NCI-H526 treated with DMSO at 0.1 percent for 48 hours (cell line): ENCODE measurements at places on chromosomes 7 and 10.

DNA sequence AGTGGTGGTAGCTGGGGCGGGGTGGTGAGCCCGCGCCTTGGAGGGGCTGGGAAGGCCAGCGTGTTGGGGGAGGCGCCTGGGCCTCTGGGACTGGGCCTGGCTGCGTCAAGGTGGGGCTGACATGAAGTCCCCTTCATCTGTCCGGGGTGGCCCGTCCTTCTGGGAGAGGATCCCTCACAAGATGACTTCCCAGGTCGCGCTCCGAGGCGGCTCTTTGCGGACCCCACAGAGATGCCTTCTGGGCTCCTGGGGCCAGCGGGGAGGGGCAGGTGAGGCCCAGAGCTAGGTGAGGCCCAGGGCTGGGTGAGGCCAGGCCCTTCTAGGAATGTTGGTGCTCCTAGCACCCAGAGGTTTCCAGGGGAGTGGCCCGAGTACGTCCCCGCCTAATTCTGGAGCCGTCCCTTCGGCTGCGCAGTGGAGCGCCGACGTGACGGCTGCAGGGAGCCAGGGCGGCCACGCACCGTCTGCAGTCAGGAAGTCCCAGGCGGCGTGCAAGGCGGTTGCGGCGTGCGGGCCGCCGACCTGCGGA is 58.2 kb upstream of the NUPR2 start:
- DNase-seq = no peak

- no peak for DNase-seq
Observed at GRCh38 chr10:127195041-127195506, 1.3 kb downstream of the INSYN2A start.

GRCh38 chr7:552868-553635 is 33.4 kb upstream of the PDGFA start:
- DNase-seq = no peak

GRCh38 chr7:120475994-120476393 is 203.0 kb downstream of the KCND2 start:
- DNase-seq = no peak

DNA sequence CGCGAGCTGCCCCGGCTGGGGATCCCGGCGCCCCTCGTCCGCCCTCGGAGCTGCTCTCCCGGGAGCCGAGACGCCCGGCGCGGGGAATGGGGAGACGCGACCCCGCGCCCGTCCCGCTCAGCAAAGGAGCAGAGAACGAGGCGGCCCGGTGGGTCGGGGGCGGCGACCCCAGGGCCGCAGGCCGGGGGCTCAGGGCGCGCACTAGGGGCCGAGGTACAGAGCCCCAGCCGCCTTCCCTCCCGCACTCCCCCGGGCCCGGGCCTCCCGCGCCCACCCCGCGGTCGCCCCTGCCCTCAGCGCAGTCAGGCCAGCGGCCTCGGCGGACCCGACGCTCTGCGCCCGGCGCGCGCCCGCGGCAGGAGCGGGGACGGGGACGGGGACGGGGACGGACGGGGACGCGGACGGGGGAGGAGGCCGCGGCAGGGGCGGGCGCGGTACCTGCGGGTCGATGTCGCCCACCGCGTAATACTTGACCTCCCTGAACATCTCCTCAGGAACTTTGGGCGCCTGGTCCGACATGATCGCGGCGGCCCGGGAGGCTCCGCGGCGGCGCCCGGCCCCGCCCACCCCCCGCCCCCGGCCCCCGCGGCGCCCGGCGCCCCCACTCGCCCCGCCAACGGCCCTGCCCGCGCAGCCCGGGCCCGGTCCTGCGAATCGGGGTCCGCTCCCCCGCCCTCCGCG is 373 bp downstream of the PAXIP1 start:
- DNase-seq = peak; percentile 71

DNA sequence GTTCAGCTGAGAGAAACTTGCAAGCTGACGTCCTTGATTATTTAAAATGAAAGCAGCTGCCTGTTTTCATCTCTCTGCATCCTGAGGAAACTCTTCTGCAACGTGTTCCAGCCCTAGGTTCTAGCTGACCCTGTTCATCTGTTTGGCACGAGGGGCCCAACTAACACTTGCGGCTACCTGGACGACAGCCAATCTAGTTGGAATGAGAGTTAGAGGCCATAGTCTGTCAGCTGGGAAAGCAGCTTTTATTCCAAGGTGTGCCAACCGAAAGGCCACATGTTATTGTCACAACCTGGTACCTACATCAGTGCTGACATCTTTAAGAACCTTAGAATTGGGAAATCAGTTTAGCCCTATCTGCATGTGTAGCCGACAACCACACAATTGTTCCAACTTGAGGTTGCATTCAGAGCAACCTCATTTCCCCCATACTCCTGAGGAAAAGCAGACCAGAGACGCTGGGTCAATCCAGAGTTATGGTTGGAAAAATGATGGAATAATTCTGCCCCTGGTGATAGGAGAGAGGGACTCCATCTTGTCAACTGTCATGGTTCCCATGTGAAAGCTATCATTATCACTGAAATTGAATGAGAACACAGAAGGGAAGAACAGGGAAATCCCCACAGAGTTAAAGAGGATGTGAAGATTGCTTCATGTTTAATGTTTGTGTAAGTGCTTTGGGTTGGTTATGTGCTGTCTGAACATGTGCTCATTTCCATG is 121.6 kb downstream of the EGFR start:
- no peak for DNase-seq

DNA sequence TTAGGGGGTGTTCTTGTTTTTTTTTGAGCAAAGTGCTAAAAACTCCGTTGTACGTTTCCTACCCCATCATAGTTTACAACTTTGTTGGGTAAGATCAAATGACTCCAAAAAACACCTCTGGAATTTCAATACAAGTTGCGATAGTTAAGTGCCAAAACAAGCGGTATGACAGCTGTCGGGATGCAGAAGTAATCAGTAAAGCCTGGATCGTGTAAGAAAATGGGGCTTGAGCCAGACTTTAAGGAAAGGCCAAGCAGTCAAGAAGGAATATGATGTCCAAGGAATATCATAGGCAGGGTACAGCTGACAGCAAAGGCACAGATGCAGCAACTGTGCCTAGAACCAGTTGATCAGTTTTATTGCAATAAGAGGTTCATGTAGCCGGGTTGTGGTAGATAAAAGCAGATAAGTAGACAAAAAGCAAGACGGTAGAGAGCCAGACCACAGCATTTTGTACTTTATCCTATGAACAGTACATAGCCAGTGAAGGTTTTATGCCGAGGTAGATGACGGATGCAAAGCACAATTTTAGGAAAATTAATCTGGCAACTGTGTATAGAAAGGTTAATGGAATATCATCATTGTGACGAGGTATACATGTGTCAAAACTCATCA is 45.5 kb downstream of the UBE2H start:
- no peak for DNase-seq

- no peak for DNase-seq
Observed at GRCh38 chr10:8455181-8455580, 400.7 kb downstream of the GATA3 start.

GRCh38 chr10:105598207-105598606 is 957.1 kb downstream of the SORCS3 start:
- no peak for DNase-seq

DNA sequence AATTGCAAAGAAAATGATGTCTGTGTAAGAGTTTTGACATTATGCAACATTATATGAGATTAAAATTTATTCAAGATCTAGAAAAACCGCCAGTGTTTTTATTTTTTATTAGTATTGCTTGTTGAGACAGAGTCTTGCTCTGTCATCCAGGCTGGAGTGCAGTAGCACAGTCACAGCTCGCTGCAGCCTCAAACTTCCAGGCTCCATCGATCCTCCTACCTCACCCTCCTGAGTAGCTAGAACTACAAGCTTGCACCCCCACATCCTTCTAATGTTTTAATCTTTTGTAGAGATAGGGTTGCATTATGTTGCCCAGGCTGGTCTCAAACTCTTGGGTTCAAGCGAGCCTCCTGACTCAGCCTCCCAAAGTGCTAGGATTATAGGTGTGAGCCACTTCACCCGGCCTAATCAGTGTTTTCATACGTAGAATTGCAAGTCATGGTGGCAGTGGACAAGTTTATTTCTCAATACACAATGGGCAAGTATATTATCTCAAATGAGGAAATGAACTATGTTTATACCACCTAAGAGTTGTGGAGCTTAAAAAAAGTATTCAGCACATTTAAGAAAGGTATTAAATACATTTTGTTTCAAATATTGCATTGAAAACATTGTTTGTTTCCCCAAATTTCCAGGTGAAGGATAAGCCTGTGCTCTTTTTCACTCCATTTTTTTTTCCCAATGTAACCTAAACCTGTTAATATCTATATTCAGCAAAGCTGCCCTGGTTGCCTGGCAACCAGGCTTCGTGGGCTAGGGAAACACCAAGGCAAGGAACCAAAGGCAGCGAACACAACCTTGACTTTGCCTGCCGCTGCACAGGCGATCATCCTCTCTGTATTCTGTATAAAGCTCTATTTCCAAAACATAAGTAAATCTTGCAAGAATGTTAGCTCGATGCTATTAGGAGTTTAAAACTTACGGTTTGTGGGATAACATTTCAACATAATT is 163.9 kb downstream of the CACNB2 start:
- DNase-seq = no peak

DNA sequence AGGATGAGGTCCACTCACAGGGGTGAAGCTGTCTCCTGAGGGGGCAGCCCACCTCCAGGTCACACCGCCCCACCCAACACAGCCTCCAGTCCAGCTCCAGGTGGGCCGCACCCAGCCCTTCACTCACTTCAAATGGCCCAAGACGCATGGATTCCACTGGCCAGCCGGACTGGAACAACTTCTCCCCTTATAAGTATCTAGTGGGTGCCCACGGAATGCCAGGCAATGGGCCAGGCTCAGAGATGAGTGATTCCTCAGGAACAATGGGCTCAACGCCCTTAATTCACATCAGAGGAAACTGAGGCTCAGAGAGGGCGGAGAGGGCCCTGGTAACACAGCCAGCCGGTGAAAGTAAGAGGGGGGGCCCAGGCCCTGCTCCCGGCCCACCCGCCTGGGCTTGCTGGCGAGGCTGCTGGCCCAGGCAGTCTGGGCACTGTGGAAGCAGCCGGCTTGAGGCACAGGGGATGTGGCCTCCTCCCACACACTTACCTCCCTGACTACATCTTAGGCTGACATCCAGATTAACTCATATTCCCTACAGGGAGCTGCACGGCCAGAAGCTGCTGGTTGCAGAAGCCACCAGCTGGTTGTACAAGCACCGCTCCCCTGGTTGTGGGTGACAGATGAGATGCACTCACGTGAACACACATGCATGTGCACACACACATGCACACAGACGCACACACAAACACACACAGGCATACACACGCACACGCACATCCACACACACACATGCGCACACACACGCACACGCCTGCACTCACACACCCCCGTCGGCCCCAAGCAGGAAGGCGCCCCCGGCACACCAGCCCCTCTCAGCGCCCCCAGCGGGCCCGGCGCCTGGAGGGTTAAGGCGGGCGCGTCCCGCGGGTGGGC is 1.0 kb upstream of the FAM20C start:
- no peak for DNase-seq

DNA sequence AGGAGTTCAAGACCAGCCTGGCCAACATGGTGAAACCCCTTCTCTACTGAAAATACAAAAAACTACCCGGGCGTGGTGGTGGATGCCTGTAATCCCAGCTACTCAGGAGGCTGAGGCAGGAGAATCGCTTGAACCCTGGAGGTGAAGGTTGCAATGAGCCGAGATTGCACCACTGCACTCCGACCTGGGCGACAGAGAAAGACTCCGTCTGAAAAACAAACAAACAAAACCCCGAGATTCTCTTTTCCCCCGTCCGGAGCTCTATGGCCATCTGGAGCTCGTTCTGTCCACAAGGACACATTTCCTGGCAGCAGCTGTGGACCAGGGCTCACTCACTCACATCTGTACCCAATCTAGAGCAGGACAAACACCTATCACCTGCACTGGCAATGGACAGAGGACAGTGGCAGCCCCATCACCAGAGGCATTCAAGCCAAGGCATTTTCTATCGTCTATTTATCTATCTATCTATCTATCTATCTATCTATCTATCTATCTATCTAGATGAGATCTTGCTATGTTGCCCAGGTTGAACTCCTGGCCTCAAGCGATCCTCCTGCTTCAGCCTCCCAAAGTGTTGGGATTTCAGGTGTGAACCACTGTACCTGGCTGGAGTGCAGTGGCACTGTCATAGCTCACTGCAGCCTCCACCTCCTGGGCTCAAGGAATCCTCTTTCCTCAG is 167.1 kb upstream of the TNRC18 start:
- no peak for DNase-seq

GRCh38 chr7:142642316-142642715 is 107.0 kb upstream of the PRSS1 start:
- no peak for DNase-seq

- no peak for DNase-seq
Observed at GRCh38 chr7:150568714-150569113, 1.5 kb downstream of the GIMAP4 start.

GRCh38 chr10:132614431-132615340 is 77.1 kb downstream of the INPP5A start:
- DNase-seq = no peak

- no peak for DNase-seq
Observed at GRCh38 chr7:130360518-130360917, 15.9 kb downstream of the CPA5 start.

GRCh38 chr7:46369933-46370654 is 449.0 kb upstream of the IGFBP3 start:
- no peak for DNase-seq

DNA sequence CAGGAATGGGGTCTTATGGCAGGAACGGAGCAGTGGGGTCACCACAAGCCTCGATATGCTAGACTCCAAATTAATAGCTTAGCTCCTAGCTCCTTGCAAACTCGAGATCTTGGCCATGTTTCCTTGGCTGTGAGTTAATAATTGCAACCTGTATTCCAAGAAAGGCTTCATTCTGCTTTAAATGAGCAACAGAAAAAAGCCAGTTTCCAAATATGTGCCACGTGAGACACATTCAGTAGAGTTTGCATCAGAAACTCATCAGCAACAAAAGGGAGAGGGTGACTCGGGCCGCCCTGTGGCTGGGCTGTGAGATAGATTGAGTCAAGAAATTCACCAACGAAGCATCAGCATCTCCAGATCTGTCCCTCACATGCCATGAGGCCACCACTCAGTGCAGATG is 112.0 kb downstream of the NPTX2 start:
- DNase-seq = no peak

DNA sequence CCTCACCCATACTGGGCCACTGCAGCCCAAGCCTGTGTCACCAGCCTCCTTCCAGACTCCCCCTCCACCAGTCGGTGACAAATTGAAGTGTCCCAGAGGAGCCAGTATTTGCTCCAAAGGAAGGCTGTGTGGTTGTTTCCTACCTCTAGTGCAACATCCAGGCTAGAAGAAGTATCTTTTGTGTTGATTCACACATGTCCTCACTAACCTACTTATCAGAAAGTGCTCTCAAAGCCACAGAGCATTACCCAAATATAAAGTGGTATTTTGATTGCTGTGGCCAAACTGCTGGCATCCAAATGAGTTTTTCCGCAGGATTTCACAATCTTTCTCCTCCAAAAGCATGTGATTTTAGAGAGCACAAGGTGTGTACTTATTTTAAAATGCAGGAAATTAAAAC is 134.8 kb downstream of the CUL2 start:
- no peak for DNase-seq

GRCh38 chr10:80603516-80603915 is 65.8 kb downstream of the SH2D4B start:
- no peak for DNase-seq

DNA sequence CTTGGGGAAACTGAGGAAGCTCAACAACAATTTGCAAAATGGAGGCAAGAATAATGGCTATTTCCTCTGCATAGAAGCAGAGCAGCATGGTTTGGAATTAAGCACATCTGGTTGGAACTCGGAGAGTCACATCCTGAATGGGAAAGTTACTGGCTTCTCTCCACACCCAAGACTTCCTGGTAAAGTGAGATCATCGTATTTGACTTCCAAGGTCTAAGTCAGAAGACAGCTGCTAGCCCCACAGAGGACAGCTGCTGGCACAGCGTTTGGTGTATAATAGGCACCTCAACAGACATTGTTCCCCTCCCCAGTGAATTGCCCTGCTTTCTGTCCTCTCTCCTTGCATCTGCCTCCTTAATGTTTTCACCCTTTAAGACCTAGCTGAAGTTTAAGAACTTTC is 37.0 kb upstream of the NRF1 start:
- DNase-seq = no peak
